ENCODE measurements at places on chromosomes 1 and 21.

- DNase-seq: no peak
- no peaks in the 10 kb centered on the region for H3K36me3 ChIP-seq
- H3K4me1 ChIP-seq: peaks cover 59% of the 10 kb centered on the region
These were observed 96.9 kb downstream of the ZNF644 start for GRCh38 chr1:90924982-90925381.

GRCh38 chr1:35269201-35269988, 886 bp downstream of the ZMYM4 start:
- no peak for DNase-seq
- peaks cover 16% of the 10 kb centered on the region for H3K4me1 ChIP-seq
- H3K27ac ChIP-seq: peak overlapping the region; percentile 81
- H3K4me3 ChIP-seq: peak overlapping the region; percentile 93

DNA sequence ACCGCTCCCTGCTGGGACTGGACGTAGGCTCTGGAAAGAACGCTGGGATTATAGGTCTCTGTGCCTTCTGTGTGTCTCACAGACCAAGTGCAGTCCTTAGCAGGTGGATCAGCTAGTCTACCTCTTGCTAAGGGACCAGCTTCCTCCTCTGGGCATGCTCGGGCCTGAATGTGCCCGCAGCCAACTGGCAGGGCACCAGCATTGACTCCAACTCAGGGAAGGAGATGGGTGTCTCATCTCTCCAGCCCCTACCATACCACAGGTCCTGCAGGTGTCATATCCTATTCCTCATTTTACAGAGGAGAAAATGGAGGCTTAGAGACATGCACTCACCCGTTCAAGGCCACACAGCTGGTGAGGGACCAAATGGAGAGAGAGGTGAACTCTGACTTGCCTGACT, 340.2 kb downstream of the PTPRU start:
- no peak overlapping the region for H3K27ac ChIP-seq
- H3K36me3 ChIP-seq: no peaks in the 10 kb centered on the region
- DNase-seq: no peak
- no peak overlapping the region for H3K4me3 ChIP-seq

- H3K36me3 ChIP-seq: no peaks in the 10 kb centered on the region
- H3K4me1 ChIP-seq: no peaks in the 10 kb centered on the region
- no peaks in the 10 kb centered on the region for H3K27me3 ChIP-seq
These were observed 312.3 kb upstream of the FAM78B start for GRCh38 chr1:166479052-166479631.

DNA sequence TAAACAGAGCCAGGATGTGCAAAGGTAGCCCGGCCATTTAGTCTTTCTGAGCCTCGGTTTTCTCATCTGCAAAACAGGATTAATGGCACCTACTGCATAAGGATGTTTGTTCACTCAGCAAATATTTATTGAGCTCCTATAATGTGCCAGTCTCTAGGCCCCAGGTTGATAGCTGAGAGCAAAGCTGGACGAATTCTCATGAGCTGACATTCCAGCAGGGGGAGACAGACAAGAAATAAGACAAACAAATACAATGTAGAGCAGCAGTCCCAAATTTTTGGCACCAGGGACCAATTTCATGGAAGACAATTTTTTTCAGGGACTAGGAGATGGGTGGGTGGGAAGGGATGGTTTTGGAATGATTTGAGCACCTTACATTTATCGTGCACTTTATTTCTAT, 74.3 kb upstream of the PAX7 start:
- no peak overlapping the region for H3K4me3 ChIP-seq
- no peaks in the 10 kb centered on the region for H3K36me3 ChIP-seq
- no peak overlapping the region for H3K27ac ChIP-seq
- H3K4me1 ChIP-seq: no peaks in the 10 kb centered on the region
- H3K27me3 ChIP-seq: no peaks in the 10 kb centered on the region
- DNase-seq: no peak

- no peaks in the 10 kb centered on the region for H3K36me3 ChIP-seq
- peaks cover 3% of the 10 kb centered on the region for H3K4me1 ChIP-seq
- no peak overlapping the region for H3K27ac ChIP-seq
- H3K27me3 ChIP-seq: no peaks in the 10 kb centered on the region
These were observed 228.0 kb downstream of the RYR2 start for GRCh38 chr1:237269938-237270337.

DNA sequence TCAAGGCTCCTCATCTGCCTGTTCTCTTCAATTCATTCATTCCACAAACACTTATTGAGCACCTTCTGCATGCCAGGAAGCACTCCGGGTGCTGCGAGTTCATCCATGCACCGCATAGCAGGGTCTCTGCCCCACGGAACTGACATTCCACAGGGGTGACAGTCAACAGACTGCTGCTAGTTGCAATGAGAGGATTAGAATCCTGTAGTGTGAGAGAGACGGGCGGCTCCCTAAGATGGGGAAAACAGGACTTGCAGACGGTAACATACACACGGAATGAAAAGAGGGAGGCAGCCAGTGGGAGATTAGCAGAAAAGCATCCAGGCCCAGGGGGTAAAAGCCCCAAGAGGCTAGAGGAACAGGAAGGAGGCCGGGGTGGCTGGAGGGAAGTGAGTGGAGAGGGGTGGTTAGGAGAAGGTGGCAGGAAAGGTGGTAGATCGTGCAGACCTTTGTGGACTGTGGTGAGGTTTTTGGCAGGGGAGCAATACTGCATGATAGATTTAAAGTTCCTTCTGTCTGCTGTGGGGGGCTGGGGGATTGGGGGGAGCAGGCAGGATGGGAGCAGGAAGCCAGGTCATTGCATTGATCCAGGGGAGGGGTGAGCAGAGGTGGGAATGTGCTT, 6.6 kb downstream of the TNFRSF8 start:
- H3K36me3 ChIP-seq: no peaks in the 10 kb centered on the region
- H3K27me3 ChIP-seq: peaks cover 4% of the 10 kb centered on the region

GRCh38 chr21:46295996-46296752, 10.0 kb downstream of the YBEY start:
- peak; percentile 15 for DNase-seq
- no peak overlapping the region for H3K27ac ChIP-seq
- no peaks in the 10 kb centered on the region for H3K27me3 ChIP-seq
- no peaks in the 10 kb centered on the region for H3K36me3 ChIP-seq

- no peaks in the 10 kb centered on the region for H3K4me1 ChIP-seq
- DNase-seq: no peak
- no peaks in the 10 kb centered on the region for H3K36me3 ChIP-seq
These were observed 400.7 kb downstream of the SMYD3 start for GRCh38 chr1:246106342-246106763.

GRCh38 chr1:71311376-71311775, 230.5 kb upstream of the ZRANB2 start:
- no peaks in the 10 kb centered on the region for H3K27me3 ChIP-seq
- H3K4me1 ChIP-seq: no peaks in the 10 kb centered on the region
- DNase-seq: no peak
- no peak overlapping the region for H3K4me3 ChIP-seq
- no peaks in the 10 kb centered on the region for H3K36me3 ChIP-seq

DNA sequence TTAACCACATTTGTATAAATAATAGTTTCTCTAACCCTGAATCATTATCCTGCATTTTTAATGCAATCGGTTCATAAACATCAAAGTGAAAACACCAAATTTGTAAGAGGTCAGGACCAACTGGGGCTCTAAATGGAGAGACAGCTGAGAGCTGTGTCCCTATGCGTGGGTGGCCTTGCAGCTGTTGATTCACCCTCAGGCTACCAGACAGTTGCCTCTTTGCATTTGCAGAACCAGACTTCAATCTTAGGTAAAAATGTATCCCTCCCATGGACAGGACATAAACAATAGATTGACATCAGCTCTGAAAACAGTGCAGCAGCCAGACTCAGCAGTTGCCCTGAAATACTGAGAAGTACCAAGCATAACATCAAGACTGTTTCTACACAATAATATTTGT, 8.8 kb upstream of the TGFB2 start:
- H3K27me3 ChIP-seq: no peaks in the 10 kb centered on the region
- no peak overlapping the region for H3K4me3 ChIP-seq
- no peaks in the 10 kb centered on the region for H3K4me1 ChIP-seq
- H3K27ac ChIP-seq: no peak overlapping the region

- no peak overlapping the region for H3K4me3 ChIP-seq
- H3K27ac ChIP-seq: peak overlapping the region; percentile 83
- no peak for DNase-seq
- peaks cover 25% of the 10 kb centered on the region for H3K4me1 ChIP-seq
- no peaks in the 10 kb centered on the region for H3K27me3 ChIP-seq
These were observed 199.4 kb downstream of the GABPA start for GRCh38 chr21:25934130-25934529.

GRCh38 chr1:118788463-118788862, 199.7 kb downstream of the TBX15 start:
- no peaks in the 10 kb centered on the region for H3K4me1 ChIP-seq
- no peak overlapping the region for H3K4me3 ChIP-seq
- no peaks in the 10 kb centered on the region for H3K27me3 ChIP-seq
- H3K36me3 ChIP-seq: no peaks in the 10 kb centered on the region

GRCh38 chr1:22089787-22090186, 37.3 kb downstream of the CDC42 start:
- no peak for DNase-seq
- H3K27me3 ChIP-seq: no peaks in the 10 kb centered on the region
- peaks cover 51% of the 10 kb centered on the region for H3K4me1 ChIP-seq
- H3K27ac ChIP-seq: no peak overlapping the region

DNA sequence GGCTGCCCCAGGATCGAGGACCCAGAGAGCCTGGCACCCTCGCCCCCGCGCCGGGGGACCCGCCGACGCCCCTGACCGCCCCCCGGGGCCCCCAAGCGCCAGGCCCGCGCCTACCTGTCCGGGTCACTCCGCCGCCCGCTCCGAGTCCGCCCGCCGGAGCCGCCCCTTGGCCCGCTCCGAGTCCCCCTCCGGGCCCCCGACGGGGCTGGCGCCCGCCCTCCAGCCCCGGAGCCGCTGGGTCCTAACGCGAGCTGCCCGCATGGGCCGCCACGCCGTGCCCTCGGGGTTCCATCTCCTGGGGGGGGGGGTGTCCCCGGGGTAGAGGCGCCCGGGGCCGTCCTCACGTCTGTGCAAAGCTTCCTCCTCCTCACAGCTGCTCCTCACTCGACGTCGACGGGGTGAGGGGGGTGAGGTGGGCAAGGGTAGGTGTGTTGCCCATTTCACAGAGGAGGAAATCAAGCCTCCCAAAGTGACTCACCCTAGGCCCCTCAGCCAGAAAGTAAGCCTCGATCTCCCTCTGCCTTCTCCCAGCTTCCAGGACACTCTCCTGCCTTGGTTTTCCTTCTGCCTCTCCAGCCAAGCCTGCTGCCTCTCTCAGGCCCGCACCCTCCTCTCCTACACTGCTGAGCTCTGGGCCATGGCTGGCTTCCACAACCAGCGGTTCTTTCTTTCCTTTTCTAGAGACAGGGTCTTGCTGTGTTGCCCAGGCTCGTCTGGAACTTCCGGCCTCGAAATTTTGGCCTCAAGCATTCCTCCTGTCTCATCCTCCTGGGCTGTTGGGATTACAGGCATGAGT, at the start of gene MFAP2:
Gene MFAP2 (minus strand): TSS at position 148 of the 796 bp plus-strand sequence. CDS start 2,347 bp downstream, outside the sequence.
- no peak for DNase-seq
- peak within 1 kb of the TSS; percentile 94 for H3K27ac ChIP-seq
- peak within 1 kb of the TSS; percentile 82 for H3K4me3 ChIP-seq
- H3K27me3 ChIP-seq: no peaks in the 10 kb centered on the region

GRCh38 chr1:99264201-99265021, at the start of gene PLPPR4:
PLPPR4 (plus strand) TSS chr1:99264492; CDS start chr1:99264594, 102 bp downstream.
- no peaks in the 10 kb centered on the region for H3K36me3 ChIP-seq
- no peaks in the 10 kb centered on the region for H3K27me3 ChIP-seq
- H3K4me1 ChIP-seq: no peaks in the 10 kb centered on the region
- no peak within 1 kb of the TSS for H3K27ac ChIP-seq
- peak within 1 kb of the TSS; percentile 67 for H3K4me3 ChIP-seq
- DNase-seq: no peak

DNA sequence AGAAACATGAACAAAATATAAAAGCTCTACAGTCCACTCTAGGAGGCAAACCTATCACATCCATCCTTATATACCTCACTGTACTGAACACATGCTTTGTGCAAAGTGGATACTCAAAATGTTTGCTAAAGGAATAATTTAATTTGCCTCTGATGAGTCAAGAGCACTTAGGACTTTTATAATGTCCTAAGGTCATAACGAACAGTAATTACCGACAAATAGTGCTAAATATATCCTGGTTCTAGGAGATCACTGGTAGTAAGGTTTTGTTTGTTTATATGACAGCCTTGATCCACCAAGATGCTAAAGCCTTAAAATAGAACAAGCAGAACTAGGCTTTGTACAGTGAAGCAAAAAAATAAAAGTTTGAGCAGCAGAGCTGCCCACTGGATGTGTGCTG, 70.6 kb downstream of the GADD45A start:
- no peak for DNase-seq
- no peaks in the 10 kb centered on the region for H3K36me3 ChIP-seq
- H3K4me1 ChIP-seq: peaks cover 41% of the 10 kb centered on the region
- H3K4me3 ChIP-seq: no peak overlapping the region
- peak overlapping the region; percentile 32 for H3K27ac ChIP-seq
- no peaks in the 10 kb centered on the region for H3K27me3 ChIP-seq

DNA sequence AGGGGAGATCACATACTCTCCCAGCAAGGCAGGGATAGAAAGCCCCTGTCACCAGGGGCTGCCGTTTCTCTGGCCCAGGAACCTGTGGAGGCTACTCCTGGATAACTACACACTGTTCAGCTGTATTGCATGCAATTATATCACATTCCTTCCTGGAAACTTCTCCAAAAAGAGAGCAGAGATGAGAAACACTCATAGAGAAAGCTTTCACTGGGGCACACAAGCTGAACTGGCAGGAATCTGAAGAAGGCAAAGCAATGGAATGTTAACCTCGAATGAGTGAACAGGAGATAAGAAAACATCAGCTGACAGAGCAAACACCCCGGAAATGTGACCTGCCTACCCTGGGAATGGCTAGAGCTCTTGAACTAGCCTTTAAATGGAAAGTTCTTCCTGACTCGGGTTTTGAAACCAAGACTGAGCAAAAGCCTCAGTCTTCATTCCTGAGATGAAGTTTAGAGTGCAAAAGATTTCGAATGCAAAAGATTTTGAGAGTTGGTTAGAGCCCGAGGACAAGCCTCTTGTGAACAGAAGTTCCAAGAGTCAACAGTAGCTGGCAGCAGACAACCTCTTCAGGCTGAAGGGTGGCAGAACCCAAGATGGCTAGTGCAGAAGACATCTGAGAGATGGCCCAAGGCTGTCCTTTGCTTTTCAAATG, 32.3 kb downstream of the CCN1 start:
- no peaks in the 10 kb centered on the region for H3K36me3 ChIP-seq
- DNase-seq: no peak
- peak overlapping the region; percentile 63 for H3K27ac ChIP-seq

DNA sequence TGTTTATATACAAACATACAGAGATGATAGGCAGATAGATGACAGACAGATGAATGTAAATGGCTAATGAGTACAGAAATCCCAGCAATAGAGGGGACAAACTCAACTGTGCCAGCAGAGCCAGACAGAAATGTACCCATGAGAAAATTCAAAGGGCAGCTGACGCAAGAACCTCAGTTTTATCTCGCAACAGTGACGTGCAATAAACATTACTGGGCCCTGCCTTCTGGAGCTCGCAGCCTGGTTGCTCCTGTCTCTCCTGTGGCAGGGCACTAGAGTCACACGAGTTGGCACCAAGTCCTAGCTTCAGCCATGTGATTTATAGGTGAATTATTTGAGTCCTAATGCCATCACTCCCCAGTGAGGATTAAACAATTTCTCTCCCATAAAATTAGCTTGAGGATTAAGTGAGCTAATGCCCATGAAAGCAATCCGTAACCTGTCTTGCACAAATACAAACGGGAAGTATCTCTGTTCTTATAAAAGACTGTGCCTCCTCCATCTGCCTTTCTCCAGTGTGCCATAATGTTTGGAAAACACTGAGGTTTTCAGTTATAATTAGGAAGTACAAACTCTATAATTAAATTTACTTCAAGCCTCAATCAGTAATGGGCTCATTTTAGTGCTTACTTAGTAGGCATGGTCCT, 50.7 kb downstream of the VAV3 start:
- no peaks in the 10 kb centered on the region for H3K27me3 ChIP-seq
- H3K4me3 ChIP-seq: no peak overlapping the region
- DNase-seq: no peak
- no peaks in the 10 kb centered on the region for H3K4me1 ChIP-seq
